Hair follicle dermal papilla cell (primary cell): ENCODE measurements at places on chromosomes 3 and 15. TPM values are rescaled to one million over a fixed set of nuclear protein-coding genes. Genes with fewer than 3 reads are reported as not detected.

Gene SH2D7
- not detected in 2 replicates for total RNA-seq

Gene KNG1
- total RNA-seq, result not detected in 2 replicates

Gene SPTSSB
- total RNA-seq, result not detected in 2 replicates

Gene GOLGA8G
- total RNA-seq, result under 0.01 TPM in 1 of 2 replicates, not detected in the other

Gene MYZAP
- not detected in 2 replicates for total RNA-seq
